Left ventricle myocardium inferior (tissue), 1 donor: ENCODE measurements at places on chromosomes 3 and 15. TPM values are rescaled to one million over a fixed set of nuclear protein-coding genes. Genes with fewer than 3 reads are reported as not detected.

The GP5 gene
- total RNA-seq = not detected

GRCh38 chr3:133138017-133138416 lies 99.8 kb downstream of the TMEM108 start:
- DNase-seq = no peak
- no peaks in the 10 kb centered on the region for H3K27me3 ChIP-seq

DNA sequence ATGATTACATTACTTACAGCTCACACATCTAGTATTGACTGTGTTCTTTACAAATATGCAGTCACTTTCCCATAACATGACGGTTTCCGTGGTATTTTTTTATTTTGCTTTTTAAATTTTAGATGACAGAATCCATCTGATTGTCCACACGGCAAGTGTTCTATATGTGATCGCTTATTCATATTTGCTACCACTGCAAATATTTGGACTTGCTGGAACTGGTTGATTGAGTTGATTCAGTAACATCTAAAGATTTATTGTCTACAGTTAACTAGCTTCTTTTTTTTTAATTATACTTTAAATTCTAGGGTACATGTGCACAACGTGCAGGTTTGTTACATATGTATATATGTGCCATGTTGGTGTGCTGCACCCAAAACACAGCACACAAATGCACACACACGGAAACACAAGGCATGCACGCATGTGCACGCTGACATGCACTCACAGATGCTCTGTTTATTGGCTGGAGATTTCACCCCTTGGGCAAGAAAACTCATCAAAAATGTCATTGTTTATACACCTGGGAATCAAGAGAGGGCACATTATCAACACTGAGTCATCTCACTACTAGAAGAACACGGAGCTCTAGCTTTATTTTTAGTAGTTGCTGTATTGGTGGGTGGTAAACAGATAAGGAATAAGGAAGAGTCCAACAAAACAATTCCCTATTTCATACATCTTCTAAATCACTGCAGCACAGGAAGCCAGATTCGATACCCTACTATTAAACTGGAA lies 16.4 kb downstream of the ARRDC4 start:
- H3K4me1 ChIP-seq = peaks cover 5% of the 10 kb centered on the region
- DNase-seq = no peak
- H3K27ac ChIP-seq = no peak overlapping the region
- peaks cover 23% of the 10 kb centered on the region for H3K36me3 ChIP-seq

DNA sequence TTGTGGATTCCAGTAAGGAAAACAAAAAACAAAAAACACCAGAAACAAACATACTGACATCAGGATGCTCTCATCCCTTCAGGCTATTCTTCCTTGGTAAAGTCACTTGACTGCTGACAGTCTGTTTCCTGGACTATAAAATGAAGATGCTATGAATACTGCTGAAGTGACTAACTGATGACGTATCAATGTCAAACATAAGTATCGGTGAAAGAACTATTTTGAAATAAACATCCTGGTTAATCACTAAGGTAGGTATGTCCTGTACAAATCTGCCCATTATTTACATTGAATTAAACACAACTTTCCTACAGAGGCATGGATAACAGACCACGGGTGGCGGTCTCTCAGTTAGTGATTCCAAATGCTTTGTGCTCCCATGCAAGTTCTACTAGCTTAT lies 45.9 kb downstream of the CHAC1 start:
- DNase-seq = no peak
- H3K27me3 ChIP-seq = no peaks in the 10 kb centered on the region
- H3K4me1 ChIP-seq = peaks cover 9% of the 10 kb centered on the region
